ENCODE measurements at places on chromosomes 1 and 21.

DNA sequence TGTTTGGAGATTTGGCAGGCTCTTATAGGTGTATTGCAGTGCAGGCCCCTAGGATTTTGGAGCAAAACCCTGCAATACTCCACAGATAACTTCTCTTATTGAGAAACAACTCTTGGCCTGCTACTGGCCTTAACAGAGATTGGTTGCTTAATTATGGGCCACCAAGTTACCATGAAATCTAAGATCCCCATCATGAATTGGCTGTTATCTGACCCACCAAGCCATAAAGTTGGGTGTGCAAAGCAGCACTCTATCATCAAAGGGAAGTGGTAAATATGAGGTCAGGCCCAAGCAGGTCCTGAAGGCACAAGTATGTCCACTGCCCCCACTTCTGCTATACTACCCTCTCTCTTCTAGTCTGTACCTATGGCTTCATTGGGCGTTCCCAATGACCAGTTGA is 130.0 kb upstream of the TNFSF4 start:
- DNase-seq: no peak

DNA sequence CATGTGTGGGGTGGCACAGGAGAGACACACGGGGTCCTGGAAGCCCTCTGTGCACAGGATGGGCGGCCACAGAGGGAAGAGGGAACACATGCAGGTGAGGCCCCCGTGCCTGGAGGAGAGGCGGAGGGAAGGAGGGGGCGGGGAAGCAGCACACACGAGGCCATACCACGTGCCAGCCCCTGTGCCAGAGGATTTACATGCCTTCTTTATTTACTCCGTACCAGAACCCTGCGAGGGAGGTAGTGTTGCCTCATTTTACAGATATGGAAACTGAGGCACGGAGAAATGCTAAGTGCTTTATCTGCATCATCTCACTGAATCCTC is 56.1 kb downstream of the ARHGEF10L start:
- DNase-seq: no peak

GRCh38 chr21:38958940-38959691 is 153.4 kb downstream of the ETS2 start:
- no peak for DNase-seq

DNA sequence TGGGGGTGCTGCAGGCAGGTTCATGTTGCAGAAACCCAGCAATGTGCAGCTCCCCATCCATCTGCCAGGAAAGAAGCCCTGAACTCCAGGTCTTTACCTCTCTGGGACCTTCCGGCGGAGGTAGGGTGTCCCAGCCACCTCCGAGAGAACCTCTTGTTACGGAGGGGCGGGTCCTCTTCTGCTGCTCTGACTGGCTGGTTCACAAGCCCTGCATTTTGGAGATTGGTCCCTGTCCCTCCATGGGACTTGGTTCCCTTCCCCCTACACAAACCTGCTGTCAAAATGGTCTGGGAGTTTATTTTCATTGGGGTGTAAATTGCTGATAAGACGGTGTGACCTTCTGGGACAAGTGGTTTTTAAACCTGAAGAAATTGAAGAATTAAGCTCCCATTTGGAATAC is 8.0 kb upstream of the CELSR2 start:
- DNase-seq: no peak

GRCh38 chr1:201591981-201592380 is 53.1 kb downstream of the NAV1 start:
- no peak for DNase-seq

DNA sequence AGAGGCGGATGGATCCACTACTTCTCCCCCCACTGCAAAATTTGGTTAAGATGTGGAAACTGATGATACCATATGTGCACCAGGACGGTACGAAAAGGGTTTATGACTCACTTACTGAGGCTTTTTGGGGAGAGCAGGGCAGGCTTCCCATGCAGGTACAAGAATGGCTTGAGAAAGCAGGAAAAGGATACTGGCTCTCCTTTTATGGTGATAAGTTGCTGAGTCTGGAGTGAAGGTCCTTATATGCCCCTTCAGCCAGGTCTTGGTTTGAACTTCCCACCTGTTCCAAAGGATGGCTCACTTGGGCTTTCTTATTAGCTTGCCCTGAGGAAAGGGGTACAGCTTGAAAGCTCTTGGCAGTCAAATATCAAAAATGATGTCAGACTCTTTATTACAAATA is 23.1 kb downstream of the MPZL1 start:
- no peak for DNase-seq
